Stimulated activated CD4-positive, alpha-beta T cell treated with anti-CD3 and anti-CD28 coated beads, Interleukin-15, amount 100 ng/mL, for 24 hours (primary cell): ENCODE measurements at places on chromosomes 11 and 22.

- DNase-seq = no peak
Observed at GRCh38 chr11:61731952-61732675, 20.3 kb upstream of the MYRF start.

DNA sequence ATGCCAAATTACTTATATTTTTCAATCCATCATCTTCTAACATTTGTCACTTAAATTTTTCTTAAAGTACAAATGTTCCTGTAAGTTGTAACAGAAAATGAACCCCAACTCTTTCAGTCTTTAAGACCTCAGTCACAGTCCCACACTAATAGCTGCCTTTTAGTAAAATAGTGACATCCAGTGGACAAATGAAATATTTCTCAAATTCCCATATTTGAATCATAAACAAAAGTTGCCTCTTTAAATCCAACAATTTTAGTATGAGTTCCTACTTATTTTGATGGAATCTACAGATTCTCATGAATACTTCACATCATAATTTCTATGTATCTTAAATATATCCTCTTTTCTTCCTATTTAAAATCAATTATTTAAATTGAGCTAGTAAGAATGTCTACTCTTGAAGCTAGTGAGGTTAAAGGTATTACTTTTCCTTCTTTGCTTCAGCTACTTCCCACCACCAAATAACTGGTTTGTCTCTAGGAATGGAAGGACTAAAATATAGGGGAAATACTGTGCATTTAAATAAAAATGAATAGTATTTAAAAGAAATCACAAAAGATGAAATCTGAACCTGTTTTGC, 9.2 kb downstream of the LIN7C start:
- DNase-seq = no peak

DNA sequence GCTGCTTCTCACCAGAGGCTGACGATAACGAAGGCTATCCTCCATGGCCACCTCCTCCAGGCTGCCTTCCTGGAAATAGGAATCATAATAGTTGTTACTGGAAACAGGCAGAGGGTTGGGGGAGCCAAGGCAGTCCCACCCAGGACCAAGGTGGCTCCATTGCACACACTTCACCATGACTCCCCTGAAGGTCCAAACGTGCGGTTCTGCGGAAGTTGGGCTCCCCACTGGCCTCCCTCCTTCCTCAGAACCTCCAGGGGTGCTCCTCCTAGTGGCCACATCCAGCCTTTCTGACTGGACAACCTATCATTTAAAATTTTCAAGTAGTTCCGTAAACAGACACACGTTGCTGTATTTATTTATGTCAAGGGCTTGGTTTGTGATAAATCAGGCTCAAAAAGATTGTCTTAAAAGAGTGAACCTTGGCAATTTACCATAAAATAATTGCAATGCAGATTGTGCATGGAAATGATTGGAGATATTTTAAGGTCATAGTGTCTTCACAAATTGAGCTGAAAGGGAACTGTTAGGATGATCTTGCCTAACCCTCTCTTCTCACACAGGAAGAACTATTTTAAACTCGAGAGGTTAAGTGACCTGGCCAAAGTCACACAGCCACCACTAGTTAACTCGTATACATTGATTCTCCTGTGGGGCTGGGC, 1.4 kb upstream of the TCN2 start:
- peak; percentile 64 for DNase-seq

GRCh38 chr22:17085277-17086181, 729 bp downstream of the IL17RA start:
- peak; percentile 52 for DNase-seq

- no peak for DNase-seq
Observed at GRCh38 chr11:69545976-69546617, 64.6 kb downstream of the LINC01488 start.

DNA sequence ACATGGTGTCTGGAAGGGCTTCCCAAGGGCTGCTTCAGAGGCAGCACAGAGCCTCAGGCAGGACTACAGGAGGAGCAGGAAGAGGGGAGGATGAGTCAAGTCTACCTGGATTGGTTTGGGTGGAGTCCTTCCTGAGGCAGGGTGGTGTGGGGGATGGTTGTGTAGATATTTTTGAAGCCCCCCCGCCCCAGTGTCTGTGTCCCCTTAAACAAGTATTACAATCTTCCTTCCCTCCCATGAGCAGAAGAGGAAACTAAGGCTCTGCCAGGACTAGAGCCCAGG, 34.7 kb upstream of the FCHSD2 start:
- no peak for DNase-seq

- no peak for DNase-seq
Observed at GRCh38 chr11:71279916-71280645, 27.7 kb upstream of the SHANK2 start.

DNA sequence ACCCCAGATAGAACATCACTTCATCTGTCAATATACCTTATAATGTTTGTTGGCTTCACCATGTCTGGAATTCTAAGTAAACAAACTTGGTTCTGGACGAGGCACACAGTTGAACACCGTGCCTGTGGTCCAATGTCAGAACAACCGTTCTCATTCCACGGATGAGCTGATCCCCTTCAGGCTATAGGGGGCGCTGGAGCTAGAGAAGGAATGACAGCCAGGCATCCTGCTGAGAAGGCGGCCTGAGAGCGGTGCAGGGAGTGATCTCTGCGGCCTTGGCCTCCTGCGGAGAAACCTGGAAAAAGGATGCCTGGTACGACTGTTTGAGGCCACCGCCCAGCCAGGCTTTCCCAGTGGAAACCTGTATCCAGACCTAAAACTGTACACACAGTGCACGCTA, 48.7 kb downstream of the FDX1 start:
- DNase-seq = no peak

- DNase-seq = no peak
Observed at GRCh38 chr11:65637032-65637557, 806 bp upstream of the SIPA1 start.

DNA sequence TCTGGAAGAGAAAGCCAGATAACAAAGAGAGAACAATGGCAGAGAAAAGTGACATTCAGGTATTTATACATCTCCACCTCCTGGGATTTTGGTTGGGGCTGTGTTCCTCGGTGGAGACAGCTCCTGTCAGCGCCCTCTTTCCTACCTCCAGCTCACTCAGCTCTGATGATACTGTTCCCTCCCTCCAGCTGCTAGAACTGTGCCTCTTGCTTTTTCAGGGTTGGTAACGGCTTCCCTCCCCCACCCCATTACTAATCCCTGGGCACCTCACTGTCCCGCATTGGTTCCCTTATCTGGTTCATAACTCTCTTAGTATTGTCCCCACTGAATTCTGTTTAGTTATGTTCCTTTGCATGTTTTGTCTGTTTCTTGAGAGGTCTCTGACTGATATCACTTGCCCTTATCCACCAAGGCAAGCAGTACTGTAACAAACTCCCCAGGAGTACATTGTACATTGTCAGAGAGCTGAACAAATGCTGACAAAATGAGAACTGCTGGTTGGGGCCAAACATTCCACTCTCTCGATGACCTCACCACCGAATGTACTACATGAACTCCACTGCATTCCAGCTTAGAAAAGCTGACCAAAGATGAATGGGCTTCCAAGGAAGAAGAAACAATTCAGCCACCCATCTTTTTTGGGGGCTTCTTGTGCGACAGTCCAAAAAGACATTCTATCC, 5.7 kb upstream of the FBXO3 start:
- no peak for DNase-seq

DNA sequence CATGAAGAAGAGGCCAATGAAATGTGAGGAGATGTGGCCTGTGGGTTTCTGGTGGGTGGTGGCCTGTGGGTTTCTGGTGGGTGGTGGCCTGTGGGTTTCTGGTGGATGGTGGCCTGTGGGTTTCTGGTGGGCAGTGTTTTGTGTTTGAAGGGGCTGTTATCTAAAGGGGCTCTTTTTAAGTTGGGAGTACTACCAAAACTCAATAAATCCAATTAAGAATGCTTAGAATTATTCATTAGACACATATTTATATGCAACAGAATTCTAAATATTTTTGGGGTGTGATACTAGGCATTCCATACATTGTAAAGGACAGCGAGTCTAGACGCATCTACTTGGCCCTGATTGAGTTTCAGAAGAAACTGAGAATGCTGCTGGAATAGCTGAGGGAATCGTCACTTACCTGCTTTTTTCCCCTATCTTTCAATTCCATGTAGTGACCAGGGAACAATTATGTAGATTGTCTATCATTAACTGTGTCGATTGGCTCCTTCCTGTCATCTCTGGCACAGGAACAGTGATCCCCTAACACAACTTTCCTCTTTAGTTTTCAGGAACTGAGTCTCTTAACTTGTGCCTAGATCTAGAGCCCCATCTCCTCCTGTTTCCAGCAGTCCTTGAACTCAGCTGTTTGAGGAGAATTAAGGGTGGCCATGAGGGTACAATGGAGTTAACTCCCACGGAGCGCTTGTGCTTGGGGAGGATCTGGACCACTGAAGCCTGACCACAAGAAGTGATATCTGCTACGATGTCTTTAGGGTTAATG, 37.3 kb upstream of the TOP3B start:
- no peak for DNase-seq

GRCh38 chr11:65127473-65128181, 5.5 kb downstream of the MRPL49 start:
- no peak for DNase-seq
